Activated CD4-positive, alpha-beta T cell treated with anti-CD3 and anti-CD28 coated beads, Interleukin-2, amount 10 ng/mL, durations not matched to agents 24 days and 14 days (primary cell): ENCODE measurements at places on chromosomes 11 and 22. TPM values are rescaled to one million over a fixed set of nuclear protein-coding genes. Genes with fewer than 3 reads are reported as not detected.

Gene FAM111A
- 62.2 and 71.2 TPM in 2 replicates for total RNA-seq

Gene SLC1A2
- not detected in 2 replicates for total RNA-seq

Gene PANX3
- not detected in 2 replicates for total RNA-seq

Gene RNF215
- total RNA-seq, result 10.4 and 15.2 TPM in 2 replicates

Gene A4GALT
- not detected in 2 replicates for total RNA-seq

Gene HSPB2
- not detected in 2 replicates for total RNA-seq

Gene CALCB
- 0.58 and 0.99 TPM in 2 replicates for total RNA-seq

Gene P2RX6
- total RNA-seq, result not detected in 2 replicates

Gene RIMBP3B
- 0.26 TPM in 1 of 2 replicates, not detected in the other for total RNA-seq

Gene RHOD
- total RNA-seq, result 0.35 TPM in 1 of 2 replicates, not detected in the other

Gene SAA4
- not detected in 2 replicates for total RNA-seq

Gene SCGB1D2
- not detected in 2 replicates for total RNA-seq

Gene OR52A1
- not detected in 2 replicates for total RNA-seq

Gene SMIM38
- total RNA-seq, result 0.21 and 0.43 TPM in 2 replicates

Gene SYT8
- not detected in 2 replicates for total RNA-seq

Gene CSNK2A3
- total RNA-seq, result 1.1 and 2.1 TPM in 2 replicates

Gene SYCE3
- total RNA-seq, result 0.69 TPM in 1 of 2 replicates, not detected in the other

Gene GLB1L2
- 10.2 and 11.2 TPM in 2 replicates for total RNA-seq

Gene PLCB3
- 16.6 and 16.7 TPM in 2 replicates for total RNA-seq

Gene CHRM1
- not detected in 2 replicates for total RNA-seq

Gene FOXRED2
- total RNA-seq, result 25.4 and 26.3 TPM in 2 replicates

Gene RASSF10
- not detected in 2 replicates for total RNA-seq

Gene MYOD1
- not detected in 2 replicates for total RNA-seq

Gene MS4A7
- not detected in 2 replicates for total RNA-seq

Gene INSC
- 0.09 TPM in 1 of 2 replicates, not detected in the other for total RNA-seq

Gene DNAJC4
- total RNA-seq, result 19.9 and 20.0 TPM in 2 replicates

Gene CCDC188
- 0.14 TPM in 1 of 2 replicates, not detected in the other for total RNA-seq

Gene CHRNA10
- 2.0 and 2.7 TPM in 2 replicates for total RNA-seq

Gene FXYD6
- total RNA-seq, result not detected in 2 replicates

Gene SERHL2
- 2.2 and 2.3 TPM in 2 replicates for total RNA-seq

Gene MMP20
- total RNA-seq, result not detected in 2 replicates

Gene MIF
- 1,352 and 1,382 TPM in 2 replicates for total RNA-seq

Gene PLAAT4
- total RNA-seq, result 12.2 and 14.7 TPM in 2 replicates

Gene MMP12
- total RNA-seq, result not detected in 2 replicates

Gene SHANK2
- not detected in 2 replicates for total RNA-seq

Gene IGLL5
- total RNA-seq, result not detected in 2 replicates

Gene KCNJ1
- not detected in 2 replicates for total RNA-seq

Gene TRIOBP
- 33.3 and 34.8 TPM in 2 replicates for total RNA-seq

Gene PLAAT2
- not detected in 2 replicates for total RNA-seq

Gene PCNX3
- 52.0 and 55.1 TPM in 2 replicates for total RNA-seq

Gene VWCE
- 10.6 and 12.4 TPM in 2 replicates for total RNA-seq

Gene CARD18
- not detected in 2 replicates for total RNA-seq

Gene KDM4E
- not detected in 2 replicates for total RNA-seq

Gene KRTAP5-10
- total RNA-seq, result not detected in 2 replicates

Gene KRTAP5-6
- not detected in 2 replicates for total RNA-seq

Gene LIF
- total RNA-seq, result 509 and 511 TPM in 2 replicates

Gene POU2AF2
- total RNA-seq, result 0.44 TPM in 1 of 2 replicates, not detected in the other

Gene TMX2
- total RNA-seq, result 99.0 and 99.2 TPM in 2 replicates
